Naive thymus-derived CD4-positive, alpha-beta T cell (primary cell): ENCODE measurements at places on chromosomes 5 and 9.

DNA sequence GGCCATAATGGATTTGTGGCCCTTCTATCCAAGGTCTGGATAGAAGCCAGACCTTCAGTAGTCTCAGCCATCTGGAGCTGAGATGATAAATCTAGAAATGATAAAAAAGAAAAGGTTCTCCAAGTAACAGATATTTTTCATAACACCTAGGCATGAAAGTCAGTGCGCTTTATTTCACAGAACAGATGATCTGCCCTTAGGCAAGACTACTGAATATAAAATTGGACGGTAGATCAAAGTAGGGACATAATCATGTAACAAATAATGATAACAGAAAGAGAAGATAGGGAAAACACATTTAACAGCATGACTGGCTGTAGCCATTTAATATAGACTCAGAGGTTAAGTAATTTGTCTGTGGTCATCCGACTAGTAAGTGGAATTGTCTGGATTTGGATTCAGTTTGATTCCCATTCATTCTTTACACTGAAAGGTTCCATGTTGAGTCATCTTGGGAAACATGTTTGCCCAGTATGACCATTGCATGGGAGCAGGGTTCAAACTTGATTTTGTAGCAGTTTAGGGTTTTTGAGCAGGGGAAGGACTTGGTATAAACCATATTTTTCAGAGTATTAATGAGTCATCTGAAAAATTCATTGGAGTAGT, 4.1 kb upstream of the CAVIN4 start:
- no peaks in the 10 kb centered on the region for H3K27me3 ChIP-seq
- no peaks in the 10 kb centered on the region for H3K4me1 ChIP-seq
- no peak for DNase-seq
- H3K4me3 ChIP-seq: no peak overlapping the region

- no peak for DNase-seq
- no peak overlapping the region for H3K27ac ChIP-seq
- H3K4me3 ChIP-seq: no peak overlapping the region
These were observed 56.2 kb downstream of the CNTLN start for GRCh38 chr9:17191082-17191481.

DNA sequence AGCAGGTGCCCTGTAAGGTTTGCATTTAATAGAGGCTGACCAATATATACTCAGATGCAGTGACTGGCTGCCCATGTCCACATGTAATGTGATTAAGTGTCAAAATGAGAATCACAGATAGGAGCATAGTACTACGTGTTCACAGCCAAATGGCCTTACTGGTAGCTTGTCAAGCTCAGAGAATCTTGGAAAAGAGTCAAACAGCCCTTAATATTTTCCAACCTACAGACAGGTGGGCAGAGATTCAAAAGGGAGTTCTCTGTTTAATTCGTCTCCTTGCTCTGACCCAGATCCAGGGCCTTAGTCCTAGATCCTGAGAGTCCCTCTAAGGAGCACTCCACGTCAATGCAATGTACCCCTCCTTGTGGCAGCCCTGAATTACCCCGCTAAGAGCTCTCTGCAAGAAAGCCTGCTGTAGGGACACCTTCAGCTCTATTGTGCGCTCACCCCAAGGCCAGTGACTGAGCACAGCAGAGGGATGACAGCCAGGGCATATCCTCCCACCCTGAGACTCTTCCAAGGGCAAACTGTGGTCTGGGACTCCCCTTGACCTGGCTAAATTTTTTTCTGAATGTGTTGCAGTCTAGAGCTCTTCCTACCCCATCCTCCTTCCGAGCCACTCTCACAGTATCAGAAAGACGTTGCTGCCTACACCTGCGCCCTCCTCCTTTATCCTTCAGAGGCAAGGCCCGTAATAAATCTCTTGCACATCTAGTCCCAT, 159.2 kb downstream of the SNCAIP start:
- H3K4me1 ChIP-seq: no peaks in the 10 kb centered on the region
- DNase-seq: no peak
- no peaks in the 10 kb centered on the region for H3K36me3 ChIP-seq
- H3K27ac ChIP-seq: no peak overlapping the region

DNA sequence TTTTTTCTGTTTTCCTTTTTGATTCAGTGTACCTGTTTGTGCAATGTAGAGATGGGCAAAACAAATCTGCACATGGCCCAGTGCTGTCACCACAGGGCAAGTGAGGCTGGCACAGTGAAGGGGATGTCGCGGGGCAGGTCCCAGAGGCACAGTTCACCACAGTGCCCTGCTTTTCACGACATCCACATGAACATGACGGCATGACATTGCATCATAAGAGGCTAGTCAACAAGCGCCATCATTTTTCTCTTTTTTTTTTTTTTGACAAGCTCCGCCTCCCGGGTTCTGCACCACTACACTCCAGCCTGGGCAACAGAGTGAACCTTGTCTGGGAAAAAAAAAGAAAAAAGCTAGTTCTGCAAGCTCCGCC, 42.9 kb upstream of the VDAC1 start:
- peaks cover 55% of the 10 kb centered on the region for H3K4me1 ChIP-seq
- no peaks in the 10 kb centered on the region for H3K27me3 ChIP-seq
- no peak overlapping the region for H3K4me3 ChIP-seq
- H3K27ac ChIP-seq: no peak overlapping the region

GRCh38 chr5:36397901-36398536, 96.3 kb upstream of the RANBP3L start:
- no peaks in the 10 kb centered on the region for H3K27me3 ChIP-seq
- H3K27ac ChIP-seq: no peak overlapping the region
- no peak for DNase-seq
- no peaks in the 10 kb centered on the region for H3K4me1 ChIP-seq
- H3K36me3 ChIP-seq: no peaks in the 10 kb centered on the region
- no peak overlapping the region for H3K4me3 ChIP-seq

GRCh38 chr5:91166059-91166807, 216.9 kb downstream of the ARRDC3 start:
- H3K4me1 ChIP-seq: no peaks in the 10 kb centered on the region
- H3K4me3 ChIP-seq: no peak overlapping the region
- no peaks in the 10 kb centered on the region for H3K36me3 ChIP-seq
- DNase-seq: no peak
- H3K27ac ChIP-seq: no peak overlapping the region
- no peaks in the 10 kb centered on the region for H3K27me3 ChIP-seq

GRCh38 chr5:170176916-170177315, 55.9 kb upstream of the C5orf58 start:
- H3K4me1 ChIP-seq: no peaks in the 10 kb centered on the region
- H3K36me3 ChIP-seq: no peaks in the 10 kb centered on the region
- no peak overlapping the region for H3K4me3 ChIP-seq
- H3K27me3 ChIP-seq: no peaks in the 10 kb centered on the region

- no peaks in the 10 kb centered on the region for H3K36me3 ChIP-seq
- no peak for DNase-seq
- no peaks in the 10 kb centered on the region for H3K27me3 ChIP-seq
These were observed 1.1 kb downstream of the SLC31A1 start for GRCh38 chr9:113222482-113222841.

DNA sequence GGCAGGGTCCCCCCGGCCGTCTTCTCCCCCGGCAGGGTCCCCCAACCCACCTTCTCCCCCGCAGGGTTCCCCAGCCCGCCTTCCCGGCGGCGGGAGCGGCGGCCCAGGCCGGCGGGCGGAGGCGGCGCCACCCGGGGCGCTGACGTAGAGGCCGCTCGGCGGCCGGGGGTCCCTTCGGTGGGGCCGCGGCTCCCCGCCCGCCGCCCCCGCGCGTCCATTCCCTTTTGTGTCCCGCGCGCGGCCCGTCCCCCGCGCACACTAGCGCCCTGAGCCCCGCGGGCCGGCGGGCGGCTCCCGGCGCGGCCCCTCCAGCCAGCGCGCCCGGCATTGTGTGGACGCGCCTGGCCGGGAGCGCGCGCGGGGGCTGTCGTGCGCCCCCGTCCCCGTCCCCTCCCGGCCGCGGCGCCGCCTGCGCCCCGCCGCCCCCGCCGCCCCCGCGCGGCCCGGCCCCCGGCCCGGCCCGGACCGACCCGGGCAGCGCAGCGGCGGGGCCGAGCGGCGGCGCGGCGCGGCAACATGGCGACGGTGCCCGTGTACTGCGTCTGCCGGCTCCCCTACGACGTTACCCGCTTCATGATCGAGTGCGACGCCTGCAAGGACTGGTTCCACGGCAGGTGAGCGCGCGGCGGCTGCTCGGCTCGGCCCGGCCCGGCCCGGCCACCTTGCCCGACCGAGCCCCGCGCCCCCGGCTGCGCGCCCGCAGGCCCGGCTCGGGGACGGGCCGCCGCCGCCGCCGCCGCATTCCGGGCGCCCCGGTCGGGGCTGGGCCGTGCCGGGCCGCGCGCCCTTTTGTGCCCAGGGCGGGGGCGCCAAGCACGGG, at the start of gene PHF2:
Gene PHF2, plus strand, starts transcription at position 327 of the 820 bp plus-strand sequence. Its CDS starts 190 bp downstream, at position 517.
- H3K4me3 ChIP-seq: peak within 1 kb of the TSS; percentile 70
- H3K27ac ChIP-seq: peak within 1 kb of the TSS; percentile 91
- no peaks in the 10 kb centered on the region for H3K27me3 ChIP-seq
- peaks cover 32% of the 10 kb centered on the region for H3K4me1 ChIP-seq

GRCh38 chr5:67193439-67193807, 3.2 kb downstream of the CD180 start:
- no peak overlapping the region for H3K4me3 ChIP-seq
- no peaks in the 10 kb centered on the region for H3K36me3 ChIP-seq
- H3K27me3 ChIP-seq: no peaks in the 10 kb centered on the region
- DNase-seq: no peak

GRCh38 chr9:134043531-134043988, 18.3 kb downstream of the BRD3OS start:
- no peaks in the 10 kb centered on the region for H3K4me1 ChIP-seq
- no peak overlapping the region for H3K4me3 ChIP-seq
- H3K27me3 ChIP-seq: no peaks in the 10 kb centered on the region
- H3K27ac ChIP-seq: no peak overlapping the region

- no peak overlapping the region for H3K4me3 ChIP-seq
- H3K36me3 ChIP-seq: no peaks in the 10 kb centered on the region
- no peak for DNase-seq
- H3K4me1 ChIP-seq: no peaks in the 10 kb centered on the region
- no peak overlapping the region for H3K27ac ChIP-seq
These were observed 96.7 kb downstream of the EDIL3 start for GRCh38 chr5:84287951-84288350.

DNA sequence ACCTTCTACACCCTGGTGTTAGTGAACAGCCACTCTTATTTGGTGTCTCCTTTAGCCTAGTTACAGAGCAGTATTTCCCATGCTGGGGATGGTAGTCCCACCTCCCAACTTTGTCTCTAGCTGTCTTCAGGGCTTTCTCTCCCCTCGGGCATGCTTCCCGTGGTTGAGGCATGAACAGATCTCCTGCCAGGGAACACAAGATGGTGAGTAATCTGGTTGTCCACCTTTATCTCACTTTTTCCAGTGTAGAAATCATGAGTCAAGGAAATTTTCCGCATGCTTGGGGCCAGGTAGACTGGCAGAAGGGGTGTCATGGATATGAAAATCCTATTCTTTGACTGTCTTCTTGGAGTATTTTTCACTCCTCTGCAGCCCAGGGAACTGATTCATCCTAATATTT, 532.9 kb downstream of the ANXA1 start:
- no peak overlapping the region for H3K4me3 ChIP-seq
- no peak overlapping the region for H3K27ac ChIP-seq
- no peaks in the 10 kb centered on the region for H3K4me1 ChIP-seq
- DNase-seq: no peak

DNA sequence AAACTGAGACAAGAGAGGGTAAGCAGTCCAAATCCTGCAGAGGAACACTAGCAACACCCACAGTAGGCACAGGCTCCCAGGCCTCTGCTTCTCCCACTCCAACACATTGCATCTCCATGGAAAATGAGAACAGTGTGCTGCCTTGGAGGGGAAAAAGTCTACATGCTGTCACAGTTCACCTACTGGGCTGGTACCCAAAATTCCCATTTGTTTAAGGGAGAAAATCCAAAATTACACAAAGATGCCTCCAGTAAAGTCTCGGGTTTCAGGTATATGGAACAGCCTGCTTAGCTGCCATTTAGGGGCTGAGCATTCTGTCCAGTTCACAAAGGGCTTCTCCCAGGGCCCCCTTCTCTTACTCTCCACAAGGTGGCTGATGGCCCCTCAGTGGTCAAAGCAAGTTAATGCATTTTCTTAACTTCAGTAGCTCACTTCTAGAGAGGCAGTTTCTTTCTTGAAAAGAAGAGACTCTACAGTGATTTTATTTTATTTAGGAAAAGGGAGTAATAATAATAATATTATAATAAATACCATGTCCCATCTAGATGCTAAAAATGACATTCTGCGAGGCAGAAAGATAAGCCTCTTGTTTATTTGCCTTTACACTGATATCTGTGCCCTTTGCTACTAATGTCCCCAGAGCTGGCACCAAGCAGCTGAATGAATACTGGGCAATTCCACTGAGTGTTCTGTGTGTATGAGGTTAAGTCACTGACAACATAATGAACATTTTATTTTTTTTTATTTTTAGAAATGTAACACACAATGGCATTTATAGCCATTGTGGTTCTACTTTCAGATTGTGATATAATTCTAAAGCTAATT, 89.4 kb downstream of the RGS7BP start:
- no peaks in the 10 kb centered on the region for H3K36me3 ChIP-seq
- H3K27ac ChIP-seq: no peak overlapping the region
- no peaks in the 10 kb centered on the region for H3K27me3 ChIP-seq

GRCh38 chr9:16333691-16334090, 536.8 kb downstream of the BNC2 start:
- no peaks in the 10 kb centered on the region for H3K36me3 ChIP-seq
- H3K4me3 ChIP-seq: no peak overlapping the region
- no peak for DNase-seq
- H3K4me1 ChIP-seq: no peaks in the 10 kb centered on the region
- H3K27me3 ChIP-seq: no peaks in the 10 kb centered on the region

GRCh38 chr5:149938279-149938678, 6.3 kb downstream of the PDE6A start:
- no peaks in the 10 kb centered on the region for H3K27me3 ChIP-seq
- DNase-seq: no peak
- H3K36me3 ChIP-seq: no peaks in the 10 kb centered on the region
- no peaks in the 10 kb centered on the region for H3K4me1 ChIP-seq
- H3K27ac ChIP-seq: no peak overlapping the region

DNA sequence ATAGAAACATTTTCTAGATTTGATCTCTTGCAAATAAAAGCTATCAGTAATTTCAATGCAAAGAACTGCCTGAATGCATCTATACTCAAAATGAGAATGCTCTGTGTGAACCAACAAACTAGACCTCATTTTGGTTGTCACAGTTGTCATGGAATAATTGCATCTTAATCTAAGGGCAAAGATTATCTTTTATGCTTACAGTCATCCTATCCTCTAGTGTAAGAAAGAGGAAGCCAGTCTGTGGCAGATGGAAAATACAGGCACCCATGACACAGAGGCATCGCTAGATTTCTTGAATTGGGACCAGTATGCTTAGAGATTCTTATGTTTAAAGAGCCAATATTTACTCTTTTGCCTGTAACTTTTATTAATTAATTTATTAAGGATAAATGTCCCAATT, 95.0 kb downstream of the MACIR start:
- peaks cover 3% of the 10 kb centered on the region for H3K27me3 ChIP-seq
- H3K27ac ChIP-seq: no peak overlapping the region
- H3K36me3 ChIP-seq: no peaks in the 10 kb centered on the region

DNA sequence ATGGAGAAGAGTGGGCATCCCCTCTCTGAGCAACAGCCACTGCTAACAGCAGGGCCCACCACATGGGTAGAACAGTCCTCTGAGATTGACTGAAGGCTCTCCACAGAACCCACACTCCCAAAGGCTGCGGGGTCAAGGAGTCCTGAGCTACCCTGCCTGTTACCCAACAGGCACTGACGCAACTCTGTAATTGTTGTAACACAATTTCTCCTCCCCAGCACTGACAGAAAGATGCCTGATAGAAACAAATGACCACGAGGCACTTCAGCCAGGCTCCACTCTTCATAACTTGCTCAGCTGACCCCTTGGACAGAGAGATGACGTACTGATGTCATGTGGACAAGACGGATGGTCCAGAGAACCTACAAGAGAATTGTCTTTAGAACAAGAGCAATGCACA, 220.7 kb downstream of the SPOCK1 start:
- H3K36me3 ChIP-seq: no peaks in the 10 kb centered on the region
- H3K27ac ChIP-seq: no peak overlapping the region
- H3K27me3 ChIP-seq: no peaks in the 10 kb centered on the region
- no peaks in the 10 kb centered on the region for H3K4me1 ChIP-seq
- no peak for DNase-seq
